ENCODE measurements at places on chromosomes 3 and 15.

- DNase-seq, result no peak
Observed at GRCh38 chr3:45666757-45667431, 22.3 kb upstream of the SACM1L start.

GRCh38 chr3:135161425-135161824, 366.4 kb downstream of the EPHB1 start:
- DNase-seq, result no peak

GRCh38 chr3:66582721-66583423, 82.0 kb upstream of the LRIG1 start:
- DNase-seq, result peak; percentile 46

DNA sequence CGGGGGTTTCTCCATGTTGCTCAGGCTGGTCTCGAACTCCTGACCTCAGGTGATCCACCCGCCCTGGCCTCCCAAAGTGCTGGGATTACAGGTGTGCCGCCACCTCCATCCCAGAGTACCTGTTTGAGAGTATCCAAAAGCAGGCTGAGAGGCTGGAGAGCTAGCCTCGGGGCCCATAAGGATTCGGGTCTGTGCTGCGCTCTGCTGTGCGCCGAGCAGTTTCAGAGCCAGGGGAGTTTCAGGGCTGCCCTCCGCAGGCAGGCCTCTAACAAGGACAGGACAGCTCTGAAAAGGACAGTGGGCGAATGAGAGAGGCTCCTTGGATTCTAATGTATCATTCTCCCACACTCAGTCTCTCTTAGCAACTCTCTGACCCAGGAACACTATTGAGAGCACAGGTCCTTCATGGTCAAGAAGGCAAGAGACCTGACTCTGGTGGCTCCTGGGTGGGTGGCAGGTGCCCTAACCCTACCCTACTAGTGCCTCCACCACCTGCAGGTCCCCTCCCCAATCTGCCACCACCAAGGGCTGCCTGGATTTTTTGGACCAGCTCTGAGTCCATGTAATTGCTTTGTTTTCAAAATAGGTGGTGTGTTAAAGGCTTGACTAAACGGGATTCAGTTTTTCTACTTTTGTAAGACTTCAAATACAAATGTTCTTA, 27.8 kb downstream of the MAGEF1 start:
- no peak for DNase-seq

DNA sequence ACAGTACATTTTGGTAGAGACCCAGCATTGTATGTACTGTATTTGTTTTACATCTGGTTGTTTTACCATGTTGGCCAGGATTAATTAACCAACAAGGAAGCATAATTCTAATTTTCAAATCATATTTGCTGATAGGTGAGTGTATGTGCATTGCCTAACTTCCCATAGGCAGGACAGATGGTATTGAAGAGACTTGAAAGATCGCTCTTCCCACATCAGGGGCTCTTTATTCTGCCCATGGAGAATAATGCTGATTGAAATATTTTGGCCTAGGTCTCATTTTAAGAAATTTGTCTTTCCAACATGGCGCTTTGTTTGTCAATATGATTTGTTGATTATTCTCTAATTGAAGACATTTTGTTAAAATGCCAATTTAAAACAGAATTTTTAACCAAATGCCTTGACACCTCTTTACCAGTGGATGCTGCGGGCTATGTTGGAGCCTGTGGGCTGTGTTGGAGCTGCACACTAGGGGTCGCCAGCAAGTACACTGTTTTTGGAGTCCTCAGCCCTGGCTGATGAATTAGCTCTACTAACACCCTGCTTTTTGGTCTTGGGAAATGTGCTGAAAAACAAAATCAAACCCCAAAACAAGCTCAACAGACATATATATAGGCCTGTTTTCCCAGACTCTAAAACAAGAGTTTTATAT, 5.3 kb downstream of the P2RY12 start:
- DNase-seq, result peak; percentile 3

DNA sequence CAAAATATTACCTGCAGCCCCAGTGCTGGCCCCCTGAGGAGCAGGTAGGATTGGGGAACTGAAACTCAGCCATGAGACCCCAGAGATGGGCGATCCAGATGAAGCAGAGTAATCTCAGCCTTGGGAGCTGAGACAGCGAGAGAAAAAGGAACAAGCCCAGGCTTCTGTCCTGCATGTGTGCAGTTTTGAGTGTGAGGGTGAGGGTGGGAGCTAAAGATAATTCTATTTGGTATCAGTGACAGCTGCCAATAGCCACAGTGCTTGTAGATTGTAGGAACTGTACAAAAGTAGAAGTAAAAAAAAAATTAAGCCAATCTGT, 5.9 kb downstream of the ATP8B4 start:
- DNase-seq, result no peak

DNA sequence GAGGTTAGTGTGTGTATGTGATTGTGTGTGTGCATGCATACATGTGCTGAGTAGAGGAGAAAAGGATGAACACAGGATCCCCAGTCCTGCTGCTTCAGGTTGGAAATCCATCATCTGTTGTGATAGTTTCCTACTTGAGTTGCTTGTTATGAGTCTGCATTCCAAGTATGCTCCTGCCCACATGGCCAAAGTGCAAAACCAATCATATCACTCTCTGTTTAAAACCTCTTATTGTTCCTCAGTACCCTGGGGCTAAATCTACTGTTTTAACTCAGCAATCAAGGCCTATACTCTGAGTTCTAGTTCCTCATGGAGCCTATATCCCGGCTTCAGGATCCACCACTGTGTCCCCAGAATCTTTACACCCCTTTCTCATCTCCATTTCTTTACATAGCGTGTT, 139.9 kb upstream of the TLE3 start:
- no peak for DNase-seq

- no peak for DNase-seq
Observed at GRCh38 chr3:37377670-37378069, 203.3 kb upstream of the LRRFIP2 start.

- DNase-seq, result no peak
Observed at GRCh38 chr3:36221975-36222374, 158.3 kb upstream of the STAC start.

- DNase-seq, result no peak
Observed at GRCh38 chr3:116259984-116260383, 185.3 kb downstream of the LSAMP start.

DNA sequence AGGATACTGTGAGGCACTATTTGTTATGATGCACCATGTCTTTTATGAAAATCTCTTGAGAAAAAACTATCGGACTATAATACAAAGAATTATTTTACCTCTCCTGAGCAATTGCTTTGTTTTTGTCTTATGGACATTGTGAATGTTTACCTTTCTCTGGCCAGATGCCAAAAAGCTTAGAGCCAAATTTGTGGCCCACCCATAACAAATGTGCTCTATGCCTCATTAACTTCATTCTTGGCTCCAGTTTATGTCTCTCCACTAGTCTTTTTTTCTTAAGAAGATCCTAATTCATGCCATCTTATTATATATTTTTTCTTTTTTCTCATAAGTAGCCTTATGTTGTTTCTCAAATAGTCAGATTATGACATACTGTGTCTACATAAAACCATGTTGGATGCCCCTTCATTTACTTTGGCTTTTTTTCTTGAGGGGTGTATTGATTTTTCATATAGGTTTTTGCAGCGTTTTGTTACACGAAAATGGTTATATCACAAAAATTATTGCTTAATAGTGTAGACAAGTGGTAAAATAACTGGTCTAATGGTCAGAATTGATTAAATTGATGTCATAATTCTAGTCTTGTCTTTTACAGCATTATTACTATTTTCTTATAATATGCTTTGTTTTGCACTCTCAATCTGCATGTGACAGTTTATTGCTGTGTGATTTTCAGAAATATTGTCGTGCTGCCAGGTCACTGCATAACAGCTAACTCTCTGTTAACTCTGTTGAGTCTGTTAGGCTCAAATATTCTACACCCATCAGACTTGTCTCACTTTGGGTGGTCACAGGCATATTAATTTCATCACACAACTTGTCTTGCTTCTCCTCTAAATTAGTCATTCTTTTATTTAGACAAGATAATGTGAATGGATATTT, 18.2 kb downstream of the SENP8 start:
- DNase-seq, result no peak

DNA sequence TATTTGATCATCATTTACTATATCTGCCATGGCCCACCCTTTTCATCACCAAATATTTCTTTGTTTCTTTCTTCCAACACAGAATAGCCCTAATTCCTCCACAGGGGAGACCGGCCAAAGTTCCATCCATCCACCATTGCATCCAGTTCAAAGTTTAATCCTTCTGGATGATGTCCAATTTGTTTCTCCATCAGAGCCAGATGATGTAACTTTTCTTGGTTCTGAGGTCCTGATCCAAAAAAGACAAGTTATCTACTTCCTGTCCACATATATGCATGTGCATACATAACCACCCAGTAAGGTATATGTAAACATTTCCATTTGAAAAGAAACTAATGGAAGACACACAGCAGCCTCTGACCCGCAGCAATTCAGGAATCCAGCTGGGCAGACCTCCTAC, 237.3 kb downstream of the SHOX2 start:
- DNase-seq, result no peak

DNA sequence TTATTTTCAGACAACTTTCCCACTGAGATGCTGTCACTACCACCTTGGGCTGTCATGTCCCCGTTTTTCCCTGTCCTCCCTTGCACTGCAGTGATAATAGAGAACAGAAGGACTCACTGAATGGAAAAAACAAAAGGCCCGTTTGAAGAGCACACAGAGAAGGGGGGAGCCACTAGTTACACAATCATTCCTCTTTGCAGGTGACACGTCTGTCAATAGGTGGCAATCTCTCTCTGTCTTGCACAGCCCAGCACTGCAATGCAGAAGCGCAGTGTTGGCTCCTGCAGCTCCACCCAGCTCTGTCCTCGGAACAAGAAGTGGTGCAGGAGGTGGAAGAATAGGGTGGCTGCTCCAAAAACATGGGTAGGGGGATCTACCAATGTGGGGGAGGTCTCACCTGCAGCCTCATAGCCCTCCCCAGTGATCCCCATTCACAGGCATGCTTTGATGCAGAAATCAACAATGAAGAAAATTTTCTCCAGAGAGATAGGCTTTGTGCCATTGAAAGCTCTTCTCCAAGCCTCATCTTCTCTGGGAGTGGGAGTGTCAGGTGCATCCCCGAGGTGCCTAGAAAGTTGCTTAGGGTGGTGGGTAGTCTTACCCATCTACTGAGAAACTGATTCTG, 31.8 kb downstream of the FSTL1 start:
- DNase-seq, result peak; percentile 22

- peak; percentile 21 for DNase-seq
Observed at GRCh38 chr3:19866751-19867347, 67.2 kb downstream of the EFHB start.

GRCh38 chr15:101615986-101616848, 36.0 kb downstream of the TM2D3 start:
- peak; percentile 8 for DNase-seq

DNA sequence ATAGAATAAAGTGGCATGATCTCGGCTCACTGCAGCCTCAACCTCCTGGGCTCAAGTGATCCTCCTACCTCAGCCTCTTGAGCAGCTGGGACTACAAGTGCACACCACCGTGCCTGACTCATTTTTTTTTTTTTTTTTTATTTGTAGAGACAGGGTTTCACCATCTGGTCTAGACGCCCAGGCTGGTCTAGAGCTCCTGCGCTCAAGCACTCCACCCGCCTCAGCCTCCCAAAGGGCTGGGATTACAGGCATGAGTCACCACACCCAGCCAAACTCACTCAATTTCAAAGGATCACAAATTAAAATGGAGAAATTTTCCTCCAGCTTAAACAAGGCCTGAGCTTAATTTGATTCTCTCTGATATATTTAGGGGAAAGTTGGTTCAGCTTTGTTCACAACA, 27.3 kb upstream of the NMB start:
- peak; percentile 4 for DNase-seq

GRCh38 chr3:42524751-42525150, 22.3 kb downstream of the VIPR1 start:
- DNase-seq, result no peak

DNA sequence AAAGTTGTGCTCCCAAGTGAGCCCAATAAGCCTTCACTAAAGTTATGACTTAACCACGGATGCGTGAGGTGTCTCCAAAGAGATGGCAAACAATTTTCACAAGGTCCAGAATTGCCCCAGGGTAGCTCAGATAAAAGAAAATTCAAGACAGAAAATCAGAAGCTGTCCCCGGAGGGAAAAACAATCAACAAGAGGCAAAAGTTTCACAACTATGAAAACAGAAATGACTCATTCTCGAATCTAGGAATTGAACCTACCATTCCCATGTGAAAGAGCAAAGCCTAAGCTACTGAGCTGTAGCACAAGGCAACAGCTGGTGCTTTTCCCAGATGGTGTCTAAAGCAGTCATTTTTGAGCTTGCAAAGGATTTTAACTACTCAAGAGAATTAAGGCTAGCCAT, 33.5 kb upstream of the MKRN3 start:
- no peak for DNase-seq

DNA sequence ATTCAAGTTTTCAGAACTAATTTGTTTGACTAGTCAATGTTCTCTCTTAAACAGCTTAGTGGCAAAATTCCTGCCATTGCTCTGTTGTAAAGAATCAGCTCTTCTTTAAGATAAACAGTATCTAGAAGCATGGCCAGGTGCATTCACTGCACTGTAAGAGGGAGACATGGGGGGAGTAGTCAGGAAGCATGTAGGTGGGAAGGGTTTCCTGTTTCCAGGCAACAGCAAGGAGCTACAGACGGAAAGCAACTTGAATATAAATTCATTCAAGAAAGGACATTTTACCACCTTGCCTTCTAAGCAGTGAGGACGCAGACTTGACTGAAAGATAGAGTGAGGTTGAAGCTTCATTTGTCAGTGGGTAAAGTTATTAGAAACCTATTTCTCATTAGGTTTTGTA, 55.3 kb downstream of the BBX start:
- no peak for DNase-seq

- DNase-seq, result no peak
Observed at GRCh38 chr3:103389356-103389755, 954.5 kb downstream of the ZPLD1 start.

DNA sequence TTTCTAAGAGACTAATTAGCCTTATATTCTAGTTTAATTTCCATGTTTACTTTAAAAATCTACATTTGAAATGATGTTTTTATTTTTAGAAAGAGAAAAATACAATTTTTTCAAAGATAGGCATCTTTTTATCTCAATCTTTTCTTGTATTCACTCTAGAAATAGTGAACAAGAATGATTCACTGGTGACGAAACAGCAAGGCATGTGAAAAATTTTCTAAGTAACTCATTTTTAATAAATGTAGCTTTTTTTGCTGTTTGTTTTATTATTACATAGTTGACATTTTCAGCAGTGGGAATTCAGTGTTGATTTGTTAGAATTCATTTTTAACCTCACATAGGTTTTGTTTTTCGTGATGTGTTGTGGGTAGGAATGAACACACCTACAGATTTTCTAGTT, 1226.4 kb downstream of the NSUN3 start:
- no peak for DNase-seq

GRCh38 chr3:112508860-112509259, 9.6 kb upstream of the BTLA start:
- no peak for DNase-seq

GRCh38 chr3:57961177-57961827, 46.9 kb upstream of the FLNB start:
- no peak for DNase-seq

GRCh38 chr15:100836501-100836900, 43.1 kb upstream of the ALDH1A3 start:
- no peak for DNase-seq

GRCh38 chr3:116341899-116342298, 103.4 kb downstream of the LSAMP start:
- no peak for DNase-seq

GRCh38 chr15:71052356-71052755, 62.9 kb upstream of the THSD4 start:
- DNase-seq, result no peak

GRCh38 chr15:49154799-49155109, 645 bp downstream of the COPS2 start:
- DNase-seq, result no peak

All from CD4-positive, alpha-beta T cell treated with Interleukin-6 for 4 hours (primary cell).